ENCODE measurements at places on chromosomes 12 and 14. TPM values are rescaled to one million over a fixed set of nuclear protein-coding genes. Genes with fewer than 3 reads are reported as not detected.

GRCh38 chr14:81435391-81436295 lies 35.5 kb upstream of the STON2 start:
- DNase-seq, result peak; percentile 12

DNA sequence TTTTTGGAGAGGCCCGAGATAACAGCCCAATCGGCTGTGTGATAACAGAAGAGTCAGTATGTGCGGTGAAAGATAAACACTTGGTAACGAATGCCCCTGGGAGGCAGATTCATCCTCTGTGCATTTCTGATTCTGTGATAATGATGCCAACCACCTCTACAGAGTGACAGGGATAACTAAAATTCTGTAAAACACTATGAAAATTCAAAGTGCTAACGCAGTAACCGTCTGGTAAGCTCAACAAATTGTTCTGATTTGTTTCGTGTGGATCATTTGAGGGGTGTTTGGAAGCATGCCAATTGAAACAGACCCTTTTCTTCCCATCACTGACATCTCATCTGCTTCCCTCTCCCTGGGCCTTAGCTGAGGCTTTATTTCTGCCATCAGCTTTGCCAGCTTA lies 76.3 kb downstream of the ESR2 start:
- no peak for DNase-seq

DNA sequence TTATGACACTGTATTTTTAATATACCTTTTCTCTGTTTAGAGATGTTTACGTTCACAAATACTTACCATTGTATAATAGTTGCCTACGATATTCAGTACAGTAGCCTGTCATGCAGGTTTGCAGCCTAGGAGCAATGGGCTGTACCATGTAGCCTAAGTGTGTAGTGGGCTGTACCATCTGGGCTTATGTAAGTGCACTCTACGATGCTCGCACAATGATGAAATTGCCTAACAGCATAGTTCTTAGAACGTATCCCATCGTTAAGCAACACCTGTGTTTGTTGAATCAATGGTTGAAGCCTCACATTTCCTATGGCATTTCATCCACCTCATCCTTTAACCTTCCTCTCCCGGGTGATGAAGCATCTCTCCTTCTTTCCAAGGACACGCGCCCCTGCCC lies 12.5 kb upstream of the EML1 start:
- no peak for DNase-seq

- DNase-seq, result no peak
Measured at GRCh38 chr12:75964150-75964549, 67.4 kb downstream of the PHLDA1 start.

- no peak for DNase-seq
Measured at GRCh38 chr14:97074856-97075255, 277.7 kb downstream of the VRK1 start.

DNA sequence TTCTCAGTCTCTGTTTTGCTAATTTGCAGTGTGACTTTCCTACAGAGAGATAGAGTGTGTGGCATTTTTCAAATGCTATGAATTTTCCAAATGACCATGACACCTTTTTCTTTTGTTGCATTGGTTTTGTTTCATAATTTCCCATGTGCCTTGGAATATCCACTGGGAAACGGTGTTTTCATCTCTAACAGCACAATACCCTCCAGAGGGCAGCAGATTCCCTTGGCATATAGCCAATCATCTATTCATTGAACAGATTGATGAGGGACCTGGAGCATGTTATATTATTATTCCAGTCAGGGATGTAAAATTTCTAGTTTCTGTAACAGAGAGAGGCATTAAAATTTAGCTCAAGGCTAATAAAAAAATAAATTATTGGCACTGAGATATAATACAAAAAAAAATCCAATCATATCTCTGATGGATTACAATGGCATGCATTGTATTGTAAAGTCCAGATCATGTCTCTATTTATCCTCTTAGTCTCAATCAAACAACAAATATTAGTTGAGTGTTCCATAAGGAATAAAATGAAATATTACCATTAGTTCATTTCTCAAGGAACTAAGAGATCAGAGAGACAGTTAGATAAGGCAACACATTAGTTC lies 29.6 kb upstream of the NTN4 start:
- DNase-seq, result peak; percentile 30

GRCh38 chr14:24895243-24895583 lies 154.7 kb downstream of the STXBP6 start:
- no peak for DNase-seq

DNA sequence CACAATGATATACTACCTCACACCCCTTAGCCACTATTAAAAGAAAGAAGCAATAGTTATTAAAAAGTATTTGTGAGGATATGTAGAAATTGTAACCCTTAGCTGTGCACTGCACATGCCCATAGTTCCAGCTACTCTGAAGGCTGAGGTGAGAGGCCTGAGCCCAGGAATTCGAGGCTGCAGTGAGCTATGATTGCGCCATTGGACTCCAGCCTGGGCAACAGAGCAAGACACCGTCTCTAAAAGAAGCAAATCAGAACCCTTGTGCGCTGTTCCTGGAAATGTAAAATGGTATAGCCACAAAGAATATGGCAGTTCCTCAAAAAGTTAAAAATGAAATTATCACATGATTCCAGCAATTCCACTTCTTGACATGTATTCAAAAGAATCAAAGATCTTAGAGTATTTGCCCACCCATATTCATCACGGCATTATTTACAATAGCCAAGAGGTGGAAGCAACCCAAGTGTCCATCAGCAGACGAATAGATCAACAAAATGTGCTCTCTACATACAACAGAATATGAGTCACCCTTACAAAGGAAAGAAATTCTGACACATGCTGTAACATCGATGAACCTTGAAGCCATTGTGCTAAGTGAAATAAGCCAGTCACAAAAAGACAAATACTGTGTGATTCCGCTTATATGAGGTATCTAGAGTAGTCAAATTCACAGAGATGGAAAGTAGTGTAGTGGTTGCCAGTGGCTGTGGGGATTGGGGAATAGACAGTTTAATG lies 23.7 kb upstream of the YLPM1 start:
- DNase-seq, result no peak

Gene BHLHE41
- not detected for total RNA-seq

- no peak for DNase-seq
Measured at GRCh38 chr12:70839544-70839943, 81.0 kb downstream of the PTPRR start.

DNA sequence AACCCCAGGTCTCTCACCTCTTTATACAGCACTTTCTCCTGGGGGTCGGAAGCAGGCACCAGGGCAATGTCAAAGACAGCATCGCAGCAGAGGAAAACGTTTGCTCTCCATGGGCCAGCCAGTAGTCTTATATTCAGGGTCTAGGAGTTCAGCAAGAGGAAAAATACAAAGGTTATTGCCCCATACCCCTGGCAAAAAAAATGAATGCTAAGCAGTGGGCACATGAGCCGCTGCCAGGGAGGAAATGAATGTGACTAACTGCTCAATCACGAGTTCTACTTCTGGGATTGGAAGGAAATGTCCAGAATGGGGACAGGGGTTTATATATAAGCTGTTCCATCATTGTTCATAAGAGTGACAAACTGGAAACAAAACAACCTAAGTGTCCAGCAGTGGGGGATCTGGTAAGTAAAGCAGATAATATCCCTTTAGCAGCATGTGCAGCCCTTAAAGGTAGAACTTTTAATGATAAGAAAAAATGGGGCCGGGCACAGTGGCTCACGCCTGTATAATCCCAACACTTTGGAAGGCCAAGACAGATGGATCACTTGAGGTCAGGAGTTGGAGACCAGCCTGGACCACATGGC lies 53.8 kb downstream of the PHETA1 start:
- peak; percentile 58 for DNase-seq

GRCh38 chr12:102549691-102550090 lies 69.3 kb upstream of the IGF1 start:
- no peak for DNase-seq

- DNase-seq, result no peak
Measured at GRCh38 chr14:83913476-83913875, 1616.5 kb upstream of the FLRT2 start.

- DNase-seq, result no peak
Measured at GRCh38 chr12:71449373-71450070, 9.9 kb downstream of the LGR5 start.

DNA sequence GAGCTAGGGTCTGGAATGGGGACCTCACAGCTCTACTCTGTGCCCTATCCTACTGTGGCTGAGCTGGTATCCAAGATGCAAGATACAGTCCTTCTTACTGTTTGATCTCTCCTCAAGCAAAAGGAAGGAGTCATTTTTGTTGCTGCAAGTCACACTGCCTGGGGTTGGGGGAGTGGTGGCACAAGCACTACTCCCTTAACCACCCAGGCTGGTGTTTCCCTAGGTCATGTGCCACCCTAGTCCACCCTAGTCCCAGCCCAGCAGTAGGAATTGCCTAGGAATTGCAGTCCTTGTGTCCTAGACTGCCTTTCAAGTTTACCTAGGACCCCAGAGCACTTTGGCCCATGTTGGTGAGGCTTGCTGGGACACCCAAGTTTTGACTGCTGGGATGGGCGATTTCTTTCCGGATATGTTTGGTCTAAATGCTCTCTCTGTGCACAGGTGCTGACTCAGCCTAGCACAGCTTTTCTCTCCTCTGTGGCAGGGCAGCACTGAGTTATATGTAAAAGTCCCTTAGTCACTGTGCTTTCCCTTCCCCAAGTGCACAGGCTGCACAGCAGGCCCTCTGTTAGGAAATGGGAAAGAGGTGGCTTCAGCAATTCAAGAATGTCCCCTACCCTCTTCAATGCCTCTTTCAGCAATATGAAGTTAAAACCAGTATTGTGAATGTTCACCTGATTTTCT lies 54.9 kb downstream of the SLC6A15 start:
- no peak for DNase-seq

DNA sequence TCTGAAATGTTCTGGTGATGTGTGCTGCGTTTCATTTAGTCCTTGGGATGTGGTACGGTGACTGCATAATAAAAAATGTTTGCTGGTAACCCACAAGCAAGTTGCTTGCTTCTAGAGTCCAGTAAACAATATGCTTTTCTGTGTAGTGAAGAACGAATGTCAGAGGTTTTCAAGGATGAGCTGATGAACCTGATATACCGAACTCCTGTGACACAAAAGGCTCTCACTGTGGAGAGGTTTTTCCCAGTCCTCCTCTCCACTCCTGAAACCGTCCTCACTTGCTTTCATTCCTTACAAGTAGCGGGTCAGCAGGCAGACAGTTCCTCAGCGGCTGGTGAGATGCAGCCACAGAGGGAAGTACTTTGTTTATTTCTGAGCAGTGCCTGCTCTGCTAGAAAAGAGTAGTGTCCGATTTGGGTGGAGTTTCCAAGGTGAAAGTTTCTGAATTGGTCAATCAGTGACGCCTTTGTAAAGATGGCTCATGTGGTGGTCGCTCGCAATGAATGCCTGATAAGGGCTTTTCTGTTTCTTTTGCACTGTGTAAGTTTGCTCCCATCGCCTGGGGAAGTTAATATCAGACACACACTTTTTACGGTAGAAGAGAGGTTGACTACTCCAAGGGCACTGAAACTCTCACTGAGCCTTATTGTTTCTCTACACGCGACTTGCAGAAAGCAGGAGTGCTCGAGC lies 3.0 kb downstream of the ETV6 start:
- peak; percentile 28 for DNase-seq

DNA sequence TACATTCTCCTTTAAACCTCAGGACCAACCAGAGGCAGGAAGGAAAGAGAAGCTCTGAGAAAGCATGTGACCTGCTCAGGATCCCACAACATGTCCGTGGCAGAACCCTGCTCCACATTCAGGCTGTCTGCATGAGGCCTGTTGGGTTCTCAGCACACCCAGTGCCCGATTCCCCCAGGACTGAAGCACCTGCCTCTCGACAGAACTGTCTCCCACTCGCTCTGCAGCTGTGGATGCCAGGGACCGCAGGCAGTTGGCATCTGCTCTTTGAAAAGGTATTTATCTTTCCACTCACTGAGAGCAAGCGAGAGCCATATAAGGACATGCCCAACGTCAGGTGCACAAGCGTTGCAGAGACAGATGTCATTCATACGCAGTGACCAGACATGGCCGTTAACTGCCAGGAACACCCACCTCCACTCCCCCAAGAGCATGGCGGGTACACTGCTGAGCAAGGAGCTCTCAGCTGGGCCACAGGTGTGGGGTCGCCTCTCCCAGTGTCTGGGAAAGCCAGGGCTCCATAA lies 18.9 kb downstream of the PITPNM2 start:
- no peak for DNase-seq

Gene PDE6H
- not detected for total RNA-seq

GRCh38 chr12:124172636-124173035 lies 122.3 kb upstream of the RFLNA start:
- DNase-seq, result no peak
